Stimulated activated CD4-positive, alpha-beta T cell treated with anti-CD3 and anti-CD28 coated beads, Interleukin-12 subunit alpha, Interleukin-12 subunit beta, amount 100 ng/mL, for 48 hours (primary cell): ENCODE measurements at places on chromosomes 3 and 15.

- DNase-seq = no peak
Observed at GRCh38 chr3:168191856-168192255, 96.1 kb upstream of the GOLIM4 start.

- no peak for DNase-seq
Observed at GRCh38 chr3:13653631-13654279, 104.8 kb downstream of the FBLN2 start.

- DNase-seq = no peak
Observed at GRCh38 chr3:143783851-143784370, 64.4 kb downstream of the SLC9A9 start.

DNA sequence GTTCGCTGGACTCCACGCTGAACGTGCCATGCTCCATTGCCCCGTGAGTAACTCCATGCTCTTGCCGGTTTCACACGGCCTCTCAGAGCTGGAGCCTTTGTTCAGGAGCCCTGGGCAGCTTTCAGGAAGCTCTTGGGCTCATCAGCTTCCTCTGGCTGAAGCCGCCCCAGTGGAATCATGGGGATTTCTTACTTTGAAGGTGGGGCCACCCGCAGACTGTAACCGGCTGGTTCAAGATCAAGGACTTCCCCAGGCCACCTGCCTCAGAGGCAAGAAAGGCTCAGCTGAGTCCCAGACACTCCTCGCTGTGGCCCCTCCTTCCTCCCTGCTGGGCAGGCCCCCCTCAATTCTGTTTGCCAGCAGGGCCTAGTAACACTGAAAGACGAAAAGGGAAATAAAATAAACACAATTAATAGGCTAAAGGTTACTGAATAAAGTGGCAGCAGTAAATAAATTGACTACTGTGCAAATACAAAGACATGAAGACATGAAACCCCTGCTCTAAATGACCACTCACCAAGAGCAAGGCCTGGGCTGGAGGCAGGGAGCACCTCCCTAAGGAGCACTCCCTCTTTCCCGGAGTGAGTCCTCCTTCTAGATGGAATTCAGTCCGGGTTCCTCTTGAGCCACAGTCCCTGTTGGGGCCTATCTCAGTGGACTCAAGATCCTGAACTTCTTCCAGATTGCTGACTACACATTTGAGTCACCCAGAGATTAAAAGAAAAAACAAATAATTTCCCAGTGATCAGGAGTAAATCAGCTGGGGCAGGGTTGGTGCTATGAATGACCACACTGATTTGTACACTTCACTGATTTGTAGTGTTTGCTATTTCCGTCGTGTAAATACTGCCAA lies 51.0 kb downstream of the ZDHHC19 start:
- no peak for DNase-seq

- DNase-seq = no peak
Observed at GRCh38 chr3:132236701-132237651, 80.2 kb upstream of the ACP3 start.

GRCh38 chr3:13465236-13465873 lies 14.8 kb upstream of the HDAC11 start:
- DNase-seq = no peak

DNA sequence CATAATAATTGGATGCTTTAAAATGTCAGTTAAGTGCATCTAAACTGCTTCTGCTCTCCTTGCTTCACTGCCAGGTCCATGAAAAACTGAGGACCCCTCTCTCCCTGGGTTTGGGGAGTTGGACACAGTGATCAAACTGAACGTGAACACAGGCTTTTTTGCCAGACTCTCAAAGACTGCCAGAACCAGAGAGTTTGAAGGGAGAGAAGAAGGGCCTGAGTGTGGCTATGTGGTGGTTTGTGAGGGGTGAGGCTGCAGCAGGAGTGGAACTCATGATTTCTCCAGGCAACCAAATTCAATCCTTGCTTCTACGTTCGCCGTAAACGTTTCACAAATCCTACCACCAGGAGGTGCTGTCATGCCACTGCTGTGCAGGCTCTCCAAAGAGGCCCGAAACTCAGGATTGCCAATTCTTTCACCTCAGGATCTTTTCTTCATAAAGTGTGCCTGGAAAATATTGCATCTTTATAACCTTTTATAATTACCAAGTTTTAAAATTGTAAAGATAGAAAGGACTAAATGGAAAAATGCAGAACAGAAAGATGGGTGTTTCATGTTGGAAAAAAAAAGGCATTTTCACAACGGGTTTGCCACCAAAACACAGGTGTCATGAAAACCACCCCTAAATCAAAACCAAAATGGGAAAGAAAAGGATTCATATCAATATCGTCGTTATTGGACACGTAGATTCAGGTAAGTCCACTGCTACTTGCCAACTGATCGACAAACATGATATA lies 19.7 kb downstream of the TM4SF4 start:
- peak; percentile 27 for DNase-seq

- no peak for DNase-seq
Observed at GRCh38 chr3:58340594-58341244, 8.0 kb downstream of the PXK start.
